ENCODE measurements at places on chromosomes 6 and 20. TPM values are rescaled to one million over a fixed set of nuclear protein-coding genes. Genes with fewer than 3 reads are reported as not detected.

The CD93 gene
- 6.0 TPM for total RNA-seq

The CDH22 gene
- total RNA-seq: not detected

The TNFRSF6B gene
- total RNA-seq: 7.8 TPM

The CST4 gene
- not detected for total RNA-seq

The KCNS1 gene
- 0.23 TPM for total RNA-seq

The ASIP gene
- total RNA-seq: not detected

All from smooth muscle cell of the coronary artery (primary cell).